Transverse colon (tissue), 4 donors: ENCODE measurements at places on chromosomes 6 and 20. TPM values are rescaled to one million over a fixed set of nuclear protein-coding genes. Genes with fewer than 3 reads are reported as not detected.

DNA sequence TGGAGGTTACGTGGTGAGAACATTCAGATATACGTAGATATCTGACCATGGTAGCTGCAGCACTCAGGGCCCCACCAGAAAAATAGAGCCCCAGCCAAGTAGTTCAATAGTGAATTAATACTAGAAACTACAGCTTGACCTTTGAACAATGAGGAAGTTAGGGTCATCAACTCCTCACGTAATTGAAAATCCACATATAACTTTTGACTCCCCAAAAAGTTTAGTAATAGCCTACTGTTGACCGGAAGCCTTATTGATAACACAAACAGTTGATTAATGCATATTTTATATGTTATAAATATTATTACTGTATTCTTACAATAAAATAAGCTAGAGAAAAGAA lies 117.9 kb downstream of the SNX5 start:
- H3K27ac ChIP-seq, result no peak overlapping the region
- DNase-seq, result no peak
- H3K36me3 ChIP-seq, result no peaks in the 10 kb centered on the region
- no peaks in the 10 kb centered on the region for H3K27me3 ChIP-seq
- no peak overlapping the region for H3K4me3 ChIP-seq

SCUBE3 gene
- total RNA-seq, result 0.64 TPM

- H3K4me1 ChIP-seq, result peaks cover 15% of the 10 kb centered on the region
- no peak for DNase-seq
- H3K36me3 ChIP-seq, result no peaks in the 10 kb centered on the region
- peak within 1 kb of the TSS; percentile 53 for H3K27ac ChIP-seq
Observed at GRCh38 chr20:59163631-59164530, at the start of gene ZNF831. Gene ZNF831, plus strand, starts transcription at chr20:59163821. Its CDS starts 27,199 bp downstream, at chr20:59191020.

GRCh38 chr6:12782136-12782535 lies 65.6 kb downstream of the PHACTR1 start:
- H3K27ac ChIP-seq, result no peak overlapping the region
- H3K4me3 ChIP-seq, result no peak overlapping the region
- H3K27me3 ChIP-seq, result no peaks in the 10 kb centered on the region
- H3K4me1 ChIP-seq, result no peaks in the 10 kb centered on the region

- DNase-seq, result no peak
- no peaks in the 10 kb centered on the region for H3K27me3 ChIP-seq
- H3K4me3 ChIP-seq, result no peak overlapping the region
- no peaks in the 10 kb centered on the region for H3K4me1 ChIP-seq
Observed at GRCh38 chr6:119163006-119163405, 84.5 kb upstream of the FAM184A start.

DNA sequence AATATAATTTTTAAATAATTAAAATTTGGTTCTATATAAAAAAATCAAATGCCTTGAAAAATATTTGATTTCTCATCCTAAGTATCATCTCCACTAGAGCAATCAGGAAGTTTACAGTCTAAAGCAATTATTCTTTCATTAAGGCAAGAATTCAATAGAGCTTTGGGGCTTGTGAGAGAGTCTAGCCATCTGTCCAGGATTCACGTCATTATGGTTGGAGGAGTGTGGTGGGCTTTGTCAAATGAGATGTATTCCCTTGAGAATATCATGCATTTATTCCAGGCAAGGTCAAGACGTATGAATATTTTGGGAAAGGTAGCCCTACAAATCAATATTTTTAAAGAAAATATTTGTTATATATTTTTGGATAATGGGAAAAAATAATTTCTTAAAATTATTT lies 132.4 kb downstream of the ELOVL4 start:
- H3K4me1 ChIP-seq, result no peaks in the 10 kb centered on the region
- H3K27ac ChIP-seq, result no peak overlapping the region
- H3K4me3 ChIP-seq, result no peak overlapping the region
- no peak for DNase-seq
- no peaks in the 10 kb centered on the region for H3K36me3 ChIP-seq

DNA sequence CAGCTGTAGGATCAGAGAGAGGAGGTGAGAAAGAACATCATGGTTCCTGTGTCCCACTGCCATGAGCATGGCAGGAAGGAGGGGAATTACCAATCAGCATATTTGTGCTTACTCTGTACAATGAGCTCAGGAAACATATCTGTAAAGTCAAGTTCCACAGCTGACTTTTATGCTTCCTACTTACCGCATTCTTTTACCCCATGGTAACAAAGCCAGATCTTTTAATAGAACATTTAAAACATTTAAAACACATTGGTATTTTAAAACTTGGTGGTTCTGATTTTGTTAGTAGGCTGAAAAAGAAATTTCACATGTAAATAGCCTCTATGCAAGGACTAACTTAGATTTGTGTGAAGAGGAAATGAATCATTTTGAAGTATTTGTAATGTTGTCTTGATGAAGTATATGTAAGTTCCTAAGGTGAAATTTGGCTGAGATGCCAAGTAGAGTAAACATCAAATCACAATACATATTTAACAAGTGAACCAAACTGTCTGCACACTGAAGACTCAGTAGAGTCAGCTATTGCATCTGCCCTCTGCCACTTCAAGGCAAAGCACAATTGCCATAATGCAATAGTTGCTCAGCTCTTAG lies 114.7 kb downstream of the GJA10 start:
- peaks cover 4% of the 10 kb centered on the region for H3K4me1 ChIP-seq
- H3K27ac ChIP-seq, result no peak overlapping the region
- no peaks in the 10 kb centered on the region for H3K27me3 ChIP-seq
- DNase-seq, result no peak

- no peaks in the 10 kb centered on the region for H3K36me3 ChIP-seq
- H3K27ac ChIP-seq, result no peak overlapping the region
- H3K4me1 ChIP-seq, result no peaks in the 10 kb centered on the region
- no peak overlapping the region for H3K4me3 ChIP-seq
Observed at GRCh38 chr6:2565499-2565898, 185.2 kb downstream of the MYLK4 start.

DNA sequence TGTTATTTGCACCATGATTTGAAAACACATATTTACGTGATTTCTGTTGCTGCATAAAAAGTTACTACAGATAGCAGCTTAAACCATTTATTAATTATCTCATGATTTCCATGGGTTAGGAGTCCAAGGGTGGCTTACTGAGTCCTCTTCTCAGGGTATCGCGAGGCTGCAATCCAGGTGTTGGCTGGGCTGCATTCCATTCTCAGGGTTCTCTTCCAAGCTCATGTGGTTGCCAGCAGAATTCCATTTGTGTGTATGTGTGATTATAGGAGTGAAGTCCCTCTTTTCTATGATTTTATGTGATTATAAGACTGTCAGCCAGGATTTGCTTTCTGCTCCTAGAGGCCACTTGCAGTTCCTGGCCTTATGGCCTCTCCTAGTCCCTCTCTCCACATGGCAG lies 135.1 kb downstream of the FAM83B start:
- H3K4me3 ChIP-seq, result no peak overlapping the region
- H3K36me3 ChIP-seq, result no peaks in the 10 kb centered on the region
- H3K4me1 ChIP-seq, result no peaks in the 10 kb centered on the region
- H3K27ac ChIP-seq, result no peak overlapping the region

TOMM6 gene
- total RNA-seq, result 80.2 TPM

DNA sequence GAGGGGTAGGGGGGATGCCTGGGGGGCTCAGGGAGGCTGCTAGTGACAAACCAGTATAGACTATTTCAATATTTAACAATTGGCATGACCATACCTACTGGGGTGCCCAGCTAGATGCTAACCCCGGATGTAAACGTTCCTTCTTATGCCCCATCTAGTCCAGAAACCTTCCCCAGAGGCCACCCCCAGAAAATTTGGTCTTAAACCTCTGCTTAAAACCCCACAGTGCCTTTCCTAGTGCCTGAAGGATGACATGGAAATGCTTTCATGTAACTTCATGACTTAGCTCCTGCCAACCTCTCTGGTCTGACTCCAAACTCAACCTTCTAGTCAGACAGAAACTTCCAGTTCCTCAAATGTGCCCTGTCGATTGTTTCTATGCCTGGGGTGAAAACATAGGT lies 52.0 kb downstream of the JPH2 start:
- peaks cover 9% of the 10 kb centered on the region for H3K27me3 ChIP-seq
- H3K4me3 ChIP-seq, result no peak overlapping the region
- no peaks in the 10 kb centered on the region for H3K4me1 ChIP-seq
- no peak for DNase-seq
- H3K27ac ChIP-seq, result peak overlapping the region; percentile 84

GTSF1L gene
- not detected for total RNA-seq

ZNF311 gene
- not detected for total RNA-seq

DNA sequence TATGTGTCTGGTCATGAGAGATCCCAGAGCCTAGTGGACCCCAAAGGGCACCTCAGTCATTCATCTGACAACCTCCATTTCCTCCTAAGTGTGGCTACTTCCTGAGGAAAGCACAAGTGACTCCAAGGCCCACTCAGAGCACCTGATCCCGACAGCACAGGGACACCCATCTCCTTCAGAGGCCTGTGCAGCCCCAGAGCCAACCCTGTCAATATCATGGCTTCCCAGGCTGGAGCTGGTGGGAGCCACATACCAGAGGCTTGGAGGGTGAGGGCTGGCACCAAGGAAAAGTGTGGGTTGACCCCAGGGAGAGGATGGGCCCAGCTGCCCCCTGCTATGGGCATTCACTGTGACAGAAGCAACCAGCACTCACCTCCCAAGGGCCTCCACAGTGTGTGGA lies 117.3 kb downstream of the PSMB1 start:
- H3K4me1 ChIP-seq, result peaks cover 9% of the 10 kb centered on the region
- H3K27ac ChIP-seq, result no peak overlapping the region
- no peak for DNase-seq
- no peaks in the 10 kb centered on the region for H3K27me3 ChIP-seq

DNA sequence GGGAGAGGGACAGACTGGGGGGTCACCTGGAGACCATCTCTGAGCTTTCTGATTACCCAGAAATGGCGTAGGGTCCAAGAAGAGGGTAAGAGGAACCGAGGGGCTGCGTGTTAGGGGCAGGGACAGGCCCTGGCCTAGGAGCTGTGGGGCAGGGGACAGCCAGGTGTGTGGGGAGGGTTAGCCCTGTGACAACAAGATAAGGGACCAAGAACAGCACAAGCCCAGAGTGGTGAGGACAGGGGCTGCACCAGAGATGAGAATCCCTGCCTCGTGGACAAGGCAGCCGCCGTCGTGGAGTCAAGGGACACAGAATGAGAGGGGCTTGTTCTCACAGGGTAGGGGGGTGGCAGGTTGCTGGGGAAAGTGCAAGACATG lies 449 bp upstream of the AVP start:
- peaks cover 11% of the 10 kb centered on the region for H3K4me1 ChIP-seq
- peaks cover 62% of the 10 kb centered on the region for H3K27me3 ChIP-seq
- H3K27ac ChIP-seq, result no peak overlapping the region
- DNase-seq, result no peak
- H3K4me3 ChIP-seq, result no peak overlapping the region
- no peaks in the 10 kb centered on the region for H3K36me3 ChIP-seq

DNA sequence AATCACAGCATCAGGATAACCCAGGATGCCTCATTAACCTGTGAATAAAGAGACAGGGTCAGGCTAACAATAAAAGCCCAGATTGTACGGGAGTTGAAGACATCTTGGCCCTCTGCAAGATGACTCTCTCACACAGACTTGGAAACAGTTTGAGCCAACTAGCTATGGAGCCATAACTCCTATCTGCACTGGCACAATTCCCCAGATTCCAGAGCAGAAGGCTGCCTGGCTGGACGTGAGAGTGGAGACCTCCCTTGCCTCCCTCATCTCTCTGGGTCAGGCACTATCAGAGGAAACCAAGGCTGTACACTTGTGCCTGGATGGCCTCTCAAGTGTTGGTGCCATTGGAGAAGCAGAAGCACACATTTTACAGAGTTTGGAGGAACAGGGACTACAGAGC lies 312.6 kb downstream of the THBS2 start:
- H3K4me3 ChIP-seq, result no peak overlapping the region
- H3K27ac ChIP-seq, result no peak overlapping the region
- no peak for DNase-seq
- H3K27me3 ChIP-seq, result no peaks in the 10 kb centered on the region
- no peaks in the 10 kb centered on the region for H3K36me3 ChIP-seq
